Right atrium auricular region (tissue), 2 donors: ENCODE measurements at places on chromosomes 6 and 20. TPM values are rescaled to one million over a fixed set of nuclear protein-coding genes. Genes with fewer than 3 reads are reported as not detected.

DNA sequence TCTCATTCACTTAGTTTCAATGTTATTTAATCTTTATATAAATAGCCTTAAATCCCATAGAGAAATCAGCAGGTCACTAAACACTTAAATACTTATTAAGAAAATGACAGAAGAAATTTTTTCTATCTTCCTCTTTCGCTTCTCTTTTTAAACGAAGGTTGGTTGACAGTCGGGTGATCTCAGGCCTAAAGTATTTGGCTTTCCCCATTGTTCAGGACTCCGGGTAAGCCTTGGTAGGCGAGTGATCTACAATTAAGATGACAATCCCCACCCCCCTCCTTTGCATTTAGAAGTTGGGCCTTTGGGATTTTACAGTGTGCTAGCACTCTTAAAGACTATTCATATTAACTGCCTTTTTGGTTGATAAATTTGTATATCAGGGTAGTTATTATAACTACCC is 19.7 kb upstream of the UTRN start:
- DNase-seq: no peak

- no peak for DNase-seq
These were observed 5.7 kb upstream of the RALGAPB start for GRCh38 chr20:38466983-38467382.

DNA sequence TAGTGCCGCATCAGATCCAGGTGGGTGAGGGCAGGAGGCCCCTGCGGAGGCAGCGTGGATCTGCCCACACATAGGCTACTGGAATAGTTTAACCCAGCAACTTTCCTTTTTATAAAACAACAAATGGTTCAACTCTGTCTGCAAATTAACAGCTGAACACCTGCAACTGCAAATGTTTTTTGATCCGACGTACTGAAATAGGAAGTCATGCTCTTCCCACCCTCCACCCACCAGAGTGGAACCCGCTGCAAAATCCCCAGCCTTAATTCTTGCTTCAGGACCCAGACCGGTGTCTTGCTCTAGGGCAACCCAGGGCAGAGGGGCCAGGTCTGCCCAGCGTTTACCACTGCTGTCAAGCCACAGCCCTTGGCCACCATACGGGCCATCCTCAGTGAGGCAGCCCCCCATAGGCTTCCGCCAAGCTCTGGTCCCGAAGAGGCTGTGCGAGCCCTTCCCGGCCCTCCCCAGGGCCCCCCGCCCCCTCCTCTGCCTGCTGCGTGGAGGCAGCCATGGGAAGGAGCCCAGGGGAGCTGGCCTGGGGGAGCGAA is 334.3 kb downstream of the ZFAND3 start:
- no peak for DNase-seq

DNA sequence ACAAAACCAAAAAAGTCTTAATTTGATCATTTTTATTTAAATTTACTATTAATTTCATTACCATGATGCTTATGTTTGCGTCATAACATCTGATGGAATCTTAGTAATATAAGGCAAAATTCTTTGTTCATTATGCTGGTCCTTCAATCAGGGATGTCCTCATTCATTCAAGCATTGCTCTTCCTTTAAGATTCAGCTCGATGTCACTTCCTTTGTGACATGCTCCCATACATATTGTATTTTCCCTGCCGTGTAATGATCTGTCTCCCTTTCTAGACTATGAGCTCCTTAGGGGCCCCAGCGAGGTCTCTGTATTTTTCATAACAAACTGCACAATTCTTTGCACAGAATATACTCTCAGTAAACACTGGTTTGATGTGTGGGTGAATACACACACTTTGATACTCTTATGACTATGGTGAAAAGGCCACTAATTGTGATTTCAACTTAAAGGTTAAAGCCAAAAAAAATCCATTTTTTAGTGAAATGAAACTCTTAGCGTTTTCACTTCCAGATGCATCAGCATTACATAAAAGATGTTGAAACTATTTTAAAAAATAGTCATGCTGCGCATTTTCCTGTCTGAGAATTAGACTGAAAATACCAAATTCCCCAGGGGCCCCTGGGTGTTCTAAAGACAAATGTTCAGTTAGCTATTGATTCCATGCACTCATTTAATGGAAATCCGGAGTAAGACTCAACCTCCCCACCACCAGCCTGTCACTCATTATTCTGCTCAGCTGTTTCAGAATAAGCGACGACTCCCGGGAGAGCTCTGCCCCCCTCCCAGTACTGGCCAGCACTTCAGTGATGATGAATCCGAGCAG is 169.7 kb downstream of the ATXN1 start:
- no peak for DNase-seq

- no peak for DNase-seq
These were observed 21.0 kb downstream of the PLAGL2 start for GRCh38 chr20:32186506-32186905.

DNA sequence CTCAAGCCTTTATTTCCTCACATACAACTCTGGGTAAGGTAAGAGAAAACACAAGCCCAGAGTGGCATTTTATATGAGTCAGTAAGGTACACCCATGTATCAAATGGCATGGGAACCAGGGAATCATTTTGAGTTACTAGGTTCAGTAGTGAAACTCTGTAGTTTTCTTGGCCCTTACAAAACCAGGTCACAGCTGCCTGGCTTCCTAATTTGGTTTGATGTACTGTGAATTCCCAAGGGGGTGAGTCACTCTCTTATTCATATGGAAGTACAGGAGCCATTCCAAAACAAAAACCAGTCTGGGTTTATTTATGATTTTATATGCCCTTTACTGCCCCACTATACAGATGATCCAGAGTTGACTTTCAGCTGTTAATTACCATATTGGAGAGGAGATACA is 70.7 kb downstream of the PDE7B start:
- DNase-seq: no peak

BMP7 gene
- total RNA-seq: 23.0 TPM

DNA sequence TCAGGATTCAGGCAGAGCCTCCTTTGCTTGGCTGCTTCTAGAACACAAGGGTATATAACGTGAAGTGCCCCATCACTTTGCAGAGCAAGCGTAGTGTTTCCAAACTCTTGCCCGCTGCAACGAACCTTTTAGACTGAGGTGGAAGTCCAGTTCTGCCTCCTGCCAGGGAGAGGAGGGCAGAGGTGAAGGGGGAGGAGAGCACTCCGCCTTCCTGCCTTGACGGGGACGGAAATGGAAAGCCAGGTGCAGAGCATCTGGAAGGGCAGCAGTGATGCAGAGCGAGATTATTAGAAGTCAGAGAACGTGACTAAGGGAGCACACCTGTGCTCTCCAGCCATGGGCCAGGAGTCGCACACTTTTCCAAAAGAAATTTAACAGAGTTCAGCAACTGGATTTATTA is 63.4 kb downstream of the RREB1 start:
- DNase-seq: no peak

GRCh38 chr20:53839423-53840176 is 230.8 kb downstream of the BCAS1 start:
- DNase-seq: no peak

- DNase-seq: no peak
These were observed 45.9 kb downstream of the EBF4 start for GRCh38 chr20:2738331-2739041.

- no peak for DNase-seq
These were observed 111.5 kb downstream of the HFE start for GRCh38 chr6:26198722-26199056.

HDGFL1 gene
- not detected for total RNA-seq

DNA sequence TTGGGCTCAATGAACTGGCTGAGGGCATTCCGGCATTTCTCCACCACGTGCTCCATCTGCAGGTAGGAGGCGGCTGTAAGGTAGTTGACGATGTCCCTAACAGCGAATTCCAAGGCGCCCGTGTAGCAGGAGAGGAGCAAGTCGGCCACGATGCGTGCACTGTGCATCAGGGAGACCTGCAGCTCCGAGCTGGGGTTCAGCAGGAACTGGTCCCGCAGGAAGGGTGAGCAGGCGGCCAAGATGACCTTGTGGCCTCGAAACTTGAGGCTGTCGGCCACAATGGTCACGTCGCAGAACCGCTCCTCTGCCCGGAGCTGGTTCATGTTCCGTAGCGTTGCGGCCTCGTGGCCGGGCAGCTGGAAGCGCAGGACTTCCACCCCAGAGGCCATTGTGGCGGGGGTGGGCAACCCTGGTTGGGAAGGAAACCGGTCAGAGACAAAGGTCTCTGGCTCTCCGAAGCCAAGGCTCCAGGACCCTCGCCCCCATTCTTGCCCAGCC is 920 bp downstream of the ZBTB12 start:
- no peak for DNase-seq

KCNQ5 gene
- total RNA-seq: 0.67 TPM

GSTA3 gene
- total RNA-seq: not detected

KIAA1755 gene
- 3.1 TPM for total RNA-seq

DNA sequence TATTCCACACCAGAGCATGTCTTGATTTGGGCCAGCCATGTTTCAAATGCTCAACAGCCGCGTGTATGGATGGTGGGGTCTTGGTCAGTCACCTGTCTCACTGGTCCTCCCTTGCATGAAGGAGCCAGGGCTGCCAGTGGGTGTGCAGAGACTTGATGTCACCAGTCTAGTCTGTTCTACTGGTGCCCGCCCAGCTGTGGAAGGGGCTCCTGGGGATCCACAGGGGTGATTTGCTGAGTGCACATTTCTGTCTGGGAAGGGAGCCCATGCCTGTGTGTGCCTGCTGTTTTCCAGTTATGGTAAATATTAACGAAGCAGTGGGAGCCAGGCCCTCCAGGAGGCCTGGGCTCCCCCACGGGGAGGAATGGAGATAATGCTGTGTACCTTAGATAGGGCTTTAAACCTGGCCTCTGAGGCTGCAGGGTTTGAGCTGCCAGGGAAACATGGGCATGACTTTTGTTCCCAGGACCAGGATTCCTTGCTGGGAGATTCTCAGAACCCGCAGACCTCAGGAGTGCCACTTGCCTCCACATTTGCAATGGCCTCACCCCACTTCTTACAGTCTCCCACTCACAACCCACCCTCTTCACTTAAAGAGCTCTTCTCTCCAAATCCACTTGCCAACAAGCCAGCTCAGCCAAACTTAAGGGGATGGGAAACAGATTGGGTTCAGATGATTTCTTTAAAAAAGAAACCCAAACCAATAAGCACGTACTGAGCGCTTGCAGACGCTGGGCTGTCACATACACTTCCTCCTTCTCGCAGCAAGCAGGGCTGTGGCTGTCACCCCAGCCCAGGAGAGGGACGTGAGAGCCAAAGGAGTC is 54.1 kb downstream of the VEGFA start:
- DNase-seq: no peak

GRCh38 chr20:53937929-53938367 is 132.4 kb downstream of the BCAS1 start:
- DNase-seq: no peak

GRCh38 chr20:48844996-48845395 is 17.2 kb upstream of the PREX1 start:
- DNase-seq: no peak

GRCh38 chr6:38638941-38639497 is 710 bp downstream of the BTBD9 start:
- DNase-seq: peak; percentile 63

DNA sequence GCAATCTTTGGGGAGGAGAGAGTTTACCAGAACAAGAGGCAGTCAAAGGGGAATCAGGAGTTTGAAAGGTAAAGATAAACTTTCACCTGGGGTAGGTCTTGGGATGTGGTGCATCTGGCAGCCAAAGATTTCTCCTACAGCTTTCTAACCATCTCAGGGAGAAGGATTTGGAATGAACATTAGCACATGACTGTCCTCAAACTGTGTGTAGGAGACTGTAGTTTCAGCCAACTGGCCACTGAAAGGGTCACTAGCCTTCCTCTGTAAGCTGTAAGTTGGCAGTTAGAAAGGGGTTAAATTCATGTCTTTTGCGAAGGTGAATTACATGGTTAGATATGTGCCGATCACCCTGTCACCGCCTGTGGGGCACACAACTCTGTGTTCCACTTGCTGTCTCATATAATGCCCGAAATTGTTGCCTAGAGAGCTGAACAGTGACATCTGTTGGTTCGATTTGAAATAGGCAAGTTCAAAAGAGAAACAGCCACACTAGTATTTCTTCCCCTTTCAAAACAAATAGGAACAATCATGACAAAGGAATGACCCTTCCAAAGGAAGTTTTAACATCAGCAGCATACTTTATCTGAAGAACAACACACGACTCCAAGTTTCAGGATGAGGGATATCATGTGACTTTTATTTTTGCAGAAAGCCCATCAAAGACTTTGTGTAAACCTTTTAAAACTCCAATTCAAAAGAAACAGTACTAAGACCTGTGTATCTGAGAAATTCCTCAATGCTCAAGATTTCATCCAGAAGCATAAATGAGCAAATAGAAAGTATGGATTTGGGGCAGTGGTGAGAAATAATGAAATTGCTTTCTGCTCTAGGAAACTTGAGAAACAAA is 1.1 kb upstream of the OPN5 start:
- DNase-seq: no peak

GRCh38 chr6:152948150-152948768 is 34.6 kb downstream of the FBXO5 start:
- no peak for DNase-seq

TSPO2 gene
- not detected for total RNA-seq

DNA sequence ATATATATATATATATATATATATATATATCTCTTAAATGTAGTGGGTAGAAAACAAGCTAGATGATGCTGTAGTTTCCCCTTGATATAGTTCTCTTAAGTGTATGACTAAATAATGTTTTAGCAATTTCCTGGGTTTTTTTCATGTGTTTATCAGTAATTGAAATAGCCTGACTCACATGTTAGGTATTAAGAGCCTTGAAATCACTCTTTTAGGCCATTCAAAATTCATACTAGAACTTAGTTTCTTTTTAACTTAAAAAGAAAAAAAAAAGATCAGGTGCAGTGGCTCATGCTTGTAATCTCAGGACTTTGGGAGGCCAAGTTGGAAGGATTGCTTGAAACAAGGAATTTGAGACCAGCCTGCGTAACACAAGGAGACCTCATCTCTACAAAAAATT is 44.1 kb downstream of the NKX2-4 start:
- no peak for DNase-seq

SIRPD gene
- total RNA-seq: not detected

DNA sequence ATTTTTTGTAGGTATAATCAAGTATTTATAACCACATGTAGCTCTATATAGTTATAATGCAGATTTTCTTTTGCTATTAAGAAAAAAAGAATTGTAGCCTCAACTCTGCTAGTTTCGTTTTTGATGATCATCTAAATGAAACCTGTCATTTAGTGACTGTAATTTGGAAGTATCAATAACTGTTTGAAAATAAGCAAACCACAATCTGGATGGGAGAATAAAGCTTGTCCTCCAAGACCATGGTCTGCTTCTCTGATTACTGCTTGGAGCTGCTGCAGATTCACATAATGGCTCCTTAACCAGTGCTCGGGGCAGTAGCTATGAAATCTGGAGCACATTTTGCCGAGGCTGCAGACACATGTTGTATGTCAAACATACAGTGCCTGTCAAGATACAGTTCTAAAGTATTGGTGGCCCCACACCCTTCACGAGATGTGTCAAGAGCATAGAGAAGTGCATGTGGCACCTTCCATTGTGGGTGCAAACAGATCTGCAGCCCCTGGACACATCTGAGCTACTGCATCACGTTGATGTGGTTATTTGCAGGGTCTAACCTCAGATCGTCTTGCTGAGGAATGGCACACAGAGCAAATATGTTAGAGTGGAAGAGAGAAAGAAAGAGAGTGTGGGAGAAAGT is 255.7 kb upstream of the SUPT3H start:
- DNase-seq: no peak
